ENCODE measurements at places on chromosomes 3 and 15. TPM values are rescaled to one million over a fixed set of nuclear protein-coding genes. Genes with fewer than 3 reads are reported as not detected.
A peak's percentile ranks its signal among the peaks of the same experiment; 100 is the strongest.

Gene ISL2
- total RNA-seq = 11.6 TPM

Gene DPPA2
- total RNA-seq = not detected

Gene GATA2
- 11.6 TPM for total RNA-seq

Gene KY
- 0.88 TPM for total RNA-seq

Gene TOPAZ1
- not detected for total RNA-seq

Gene GOLGA8R
- 5.0 TPM for total RNA-seq

Gene TFRC
- total RNA-seq = 140 TPM

- no peak for DNase-seq
Observed at GRCh38 chr15:68078365-68078764, 24.2 kb downstream of the PIAS1 start.

GRCh38 chr3:124976383-124976782 lies 41.8 kb upstream of the MUC13 start:
- no peak for DNase-seq

DNA sequence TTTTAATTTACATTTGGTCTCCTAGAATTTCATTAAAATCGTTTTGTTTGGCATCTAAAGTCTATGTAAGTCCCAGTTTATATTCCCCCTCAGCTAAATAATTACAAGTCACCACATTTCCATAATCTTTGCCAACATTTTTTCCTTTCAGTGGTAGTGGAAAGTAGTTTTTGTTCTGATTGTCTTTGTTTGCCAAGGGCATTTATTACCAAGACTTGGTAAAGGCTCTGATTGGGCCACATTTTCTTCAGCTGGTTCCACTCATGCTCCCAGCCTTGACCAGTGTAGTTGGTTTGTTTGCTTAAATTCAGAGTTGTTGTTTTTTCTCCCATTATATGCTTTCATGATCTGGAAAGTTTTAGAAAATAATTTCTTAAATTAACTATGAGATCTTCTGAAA lies 153.4 kb upstream of the MME start:
- DNase-seq = no peak

GRCh38 chr3:29064085-29064484 lies 216.8 kb upstream of the RBMS3 start:
- DNase-seq = no peak

DNA sequence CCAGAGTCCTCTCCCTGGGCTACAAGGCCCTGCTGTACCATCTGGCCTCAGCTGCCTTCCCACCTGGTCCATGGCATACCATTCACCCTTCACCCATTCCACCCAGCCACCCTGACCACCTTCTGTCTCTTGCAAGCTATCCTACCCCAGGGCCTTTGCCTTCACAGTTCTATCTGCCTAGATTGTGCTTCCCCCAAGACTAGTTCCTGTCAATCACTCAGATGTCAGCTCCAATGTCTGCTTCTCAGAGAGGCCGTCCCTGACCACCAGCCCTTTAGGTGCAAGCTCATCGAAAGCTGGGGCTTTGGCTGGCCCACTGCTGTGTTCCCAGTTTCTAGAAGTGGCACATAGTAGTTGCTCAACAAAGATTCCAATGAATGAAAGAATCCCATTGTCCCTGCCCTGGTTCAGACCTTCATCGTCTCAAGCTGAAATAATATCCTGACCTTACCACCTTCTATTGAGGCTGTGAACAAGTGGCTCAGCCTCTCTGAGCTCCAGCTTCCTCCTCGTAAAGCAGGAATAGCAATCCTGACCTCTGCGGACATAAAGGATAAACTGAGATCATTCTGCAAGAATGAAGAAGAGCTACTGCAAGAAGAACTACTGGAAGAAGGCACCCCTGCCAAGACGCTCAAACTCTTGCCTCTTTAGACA lies 15.8 kb downstream of the EFCAB12 start:
- DNase-seq = no peak

DNA sequence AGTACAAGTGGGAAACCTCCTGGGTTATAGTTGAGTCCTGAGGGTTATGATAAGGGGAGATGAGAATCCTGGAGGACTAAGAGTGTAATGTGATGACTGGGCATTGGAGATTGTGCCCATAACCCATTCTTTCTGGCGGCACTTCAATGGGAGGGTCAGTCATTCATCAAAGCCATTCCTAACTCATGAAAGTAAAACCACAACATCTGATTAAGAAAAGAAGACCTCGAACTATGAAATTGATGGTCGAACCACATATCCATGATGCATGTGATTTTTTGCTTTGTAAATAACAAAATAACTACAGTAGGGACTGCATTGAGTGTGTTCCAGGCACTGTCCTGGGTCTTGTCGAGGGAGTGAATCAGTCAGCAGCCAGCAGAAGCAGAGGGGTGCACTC lies 215.1 kb downstream of the SHQ1 start:
- no peak for DNase-seq

DNA sequence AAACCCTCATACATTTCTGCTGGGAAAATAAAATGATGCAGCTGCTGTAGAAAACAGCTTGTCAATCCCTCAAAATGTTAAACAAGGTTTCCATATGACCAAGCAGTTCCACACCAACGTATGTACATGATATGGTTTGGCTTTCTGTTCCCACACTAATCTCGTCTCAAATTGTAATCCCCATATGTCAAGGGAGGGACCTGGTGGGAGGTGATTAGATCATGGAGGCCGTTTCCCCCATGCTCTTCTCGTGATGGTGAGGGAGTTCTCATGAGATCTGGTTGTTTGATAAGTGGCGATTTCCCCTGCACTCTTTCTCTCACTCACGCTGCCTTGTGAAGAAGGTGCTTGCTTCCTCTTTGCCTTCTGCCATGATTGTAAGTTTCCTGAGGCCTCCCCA lies 100.6 kb upstream of the SLC24A5 start:
- DNase-seq = no peak

GRCh38 chr15:73928971-73929627 lies 2.8 kb downstream of the LOXL1 start:
- peak; percentile 30 for DNase-seq

DNA sequence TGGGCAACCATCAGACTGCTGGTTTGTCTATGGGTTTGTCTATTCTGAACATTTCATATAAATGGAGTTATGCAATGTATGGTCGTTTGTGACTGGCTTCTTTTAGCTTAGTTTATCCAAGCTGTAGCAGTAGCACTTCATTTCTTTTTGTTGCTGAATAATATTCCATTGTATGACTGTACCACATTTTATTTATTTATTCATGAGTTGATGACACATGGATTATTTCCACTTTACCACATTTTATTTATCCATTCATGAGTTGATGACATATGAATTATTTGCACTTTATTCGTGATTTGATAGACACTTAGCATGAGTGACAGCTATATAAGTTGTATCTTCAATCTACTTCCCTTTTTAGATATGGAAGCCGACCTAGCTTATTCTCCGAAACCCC lies 70.0 kb downstream of the IQGAP1 start:
- no peak for DNase-seq

GRCh38 chr3:36740787-36741186 lies 23.6 kb downstream of the DCLK3 start:
- no peak for DNase-seq

DNA sequence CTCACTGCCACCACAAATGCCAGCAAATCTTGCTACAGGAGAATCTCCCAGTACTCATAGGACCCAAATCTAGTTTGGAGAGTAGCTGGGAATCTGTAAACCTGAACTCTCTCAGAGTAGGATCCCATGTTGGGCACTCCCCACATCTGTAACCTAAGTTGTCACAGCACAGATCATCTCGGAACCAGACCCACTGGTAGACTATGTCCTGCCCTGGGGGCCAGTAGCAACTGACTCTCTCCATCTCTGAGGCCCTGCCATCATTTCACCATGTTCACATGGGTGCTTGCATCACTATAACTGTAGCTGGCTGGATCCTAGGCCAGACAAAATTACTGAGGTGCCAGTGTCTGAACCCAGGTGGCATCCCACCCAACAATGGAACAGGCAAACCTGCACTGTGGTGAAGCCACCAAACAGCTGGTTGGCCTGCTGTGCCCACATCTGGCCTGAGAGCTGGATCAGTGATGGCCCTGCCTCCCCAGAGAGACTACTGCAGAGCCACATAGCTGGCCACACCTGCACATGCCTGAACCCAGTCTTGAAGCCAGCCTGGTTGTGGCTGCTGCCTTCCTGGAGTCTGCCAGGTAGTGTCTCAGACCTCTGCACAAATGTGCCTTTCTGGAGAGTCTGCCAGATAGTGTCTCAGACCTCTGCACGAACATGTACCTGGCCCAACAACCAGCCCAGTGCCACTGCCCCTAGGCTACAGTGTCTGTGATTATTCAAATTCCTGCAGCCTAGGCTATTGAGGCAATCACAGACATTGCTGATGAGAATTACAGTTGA lies 82.0 kb downstream of the ISL2 start:
- no peak for DNase-seq

DNA sequence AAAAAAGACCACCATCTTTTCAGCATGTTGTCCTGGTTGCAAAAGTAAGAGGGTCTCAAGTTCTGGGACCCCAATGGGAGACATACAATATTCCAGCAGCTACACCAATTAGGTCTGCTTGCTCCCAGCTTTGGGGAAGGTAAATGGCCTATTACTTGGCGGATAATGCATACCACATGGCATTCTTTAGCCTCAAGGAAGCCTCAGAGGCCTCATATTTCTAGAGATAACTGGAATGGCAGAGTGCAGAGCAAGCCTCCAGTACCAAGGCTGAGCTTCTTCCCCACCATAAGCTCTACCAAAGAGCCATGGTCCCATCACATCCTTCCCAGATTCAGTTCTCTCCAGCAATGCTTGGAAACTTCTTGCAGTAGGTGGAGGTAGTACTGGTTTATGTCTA lies 493.8 kb downstream of the SHQ1 start:
- peak; percentile 5 for DNase-seq

GRCh38 chr3:12379640-12380429 lies 91.0 kb downstream of the PPARG start:
- no peak for DNase-seq

GRCh38 chr3:51539291-51539941 lies 897 bp downstream of the RAD54L2 start:
- DNase-seq = no peak

GRCh38 chr3:181704421-181705085 lies 7.2 kb upstream of the SOX2 start:
- DNase-seq = no peak

GRCh38 chr3:21446945-21447475 lies 304.0 kb downstream of the ZNF385D start:
- DNase-seq = no peak

GRCh38 chr3:71087143-71088018 lies 496.1 kb downstream of the FOXP1 start:
- peak; percentile 55 for DNase-seq

DNA sequence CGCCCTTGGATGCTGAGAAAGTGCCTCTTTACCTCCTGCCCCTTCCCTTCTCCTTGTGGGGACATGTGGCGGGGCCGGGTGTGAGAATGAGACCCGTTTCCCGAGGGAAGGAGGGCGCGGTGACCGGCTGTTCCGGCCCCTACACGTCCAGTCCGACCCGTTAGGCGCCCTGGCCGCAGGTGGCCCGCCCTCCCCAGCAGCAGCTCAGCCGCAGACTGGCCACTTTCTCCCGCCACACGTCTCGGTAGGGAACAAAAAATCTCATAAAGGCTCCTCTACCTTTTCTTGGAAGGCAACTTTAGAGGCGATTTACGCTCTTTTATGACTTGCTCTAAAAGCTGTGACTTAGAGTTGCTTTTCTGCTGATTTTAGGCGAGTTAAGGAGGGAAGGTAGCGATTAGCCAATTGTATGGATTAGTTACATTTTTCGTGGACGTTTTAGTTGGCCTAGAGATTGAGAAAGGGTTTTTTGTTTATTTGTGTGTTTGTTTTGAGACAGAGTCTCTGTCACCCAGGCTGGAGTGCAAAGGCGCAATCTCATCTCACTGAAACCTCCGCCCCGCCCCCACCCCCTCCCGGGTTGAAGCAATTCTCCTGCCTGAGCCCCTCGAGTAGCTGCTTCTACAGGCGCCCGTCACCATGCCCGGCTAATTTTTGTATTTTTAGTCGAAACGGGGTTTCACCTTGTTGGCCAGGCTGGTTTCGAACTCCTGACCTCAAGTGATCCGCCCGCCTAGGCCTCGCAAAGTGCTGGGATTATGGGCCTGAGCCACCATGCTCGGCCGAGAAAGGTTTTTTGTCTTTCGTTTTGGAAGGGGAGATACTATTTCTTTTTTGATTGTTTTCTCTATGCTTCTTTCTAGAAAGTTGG lies 8.3 kb upstream of the PGPEP1L start:
- DNase-seq = no peak

DNA sequence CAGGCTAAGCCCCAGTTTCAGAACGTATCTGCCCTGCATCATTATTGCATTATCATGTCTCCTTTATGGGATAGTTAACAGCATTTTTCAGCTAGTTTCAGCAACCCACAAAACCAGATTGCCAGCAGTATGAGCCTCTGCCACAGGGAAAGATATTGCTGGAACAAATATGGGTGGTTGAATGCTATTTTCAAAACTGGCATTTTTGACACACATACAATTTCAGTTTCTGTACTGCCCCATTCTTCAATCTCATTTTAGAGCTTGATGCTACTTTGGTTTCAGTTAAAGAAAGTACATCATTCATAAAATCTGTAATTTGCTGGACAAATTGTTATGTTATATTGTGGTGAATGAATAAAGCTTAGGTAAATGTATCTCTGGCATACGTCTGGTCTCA lies 1037.5 kb downstream of the NAALADL2 start:
- no peak for DNase-seq

All from Peyer's patch (tissue), 4 donors.